ENCODE measurements at places on chromosomes 7 and 10.

- no peak for DNase-seq
Measured at GRCh38 chr7:1619152-1620079, 49.6 kb upstream of the PSMG3 start.

DNA sequence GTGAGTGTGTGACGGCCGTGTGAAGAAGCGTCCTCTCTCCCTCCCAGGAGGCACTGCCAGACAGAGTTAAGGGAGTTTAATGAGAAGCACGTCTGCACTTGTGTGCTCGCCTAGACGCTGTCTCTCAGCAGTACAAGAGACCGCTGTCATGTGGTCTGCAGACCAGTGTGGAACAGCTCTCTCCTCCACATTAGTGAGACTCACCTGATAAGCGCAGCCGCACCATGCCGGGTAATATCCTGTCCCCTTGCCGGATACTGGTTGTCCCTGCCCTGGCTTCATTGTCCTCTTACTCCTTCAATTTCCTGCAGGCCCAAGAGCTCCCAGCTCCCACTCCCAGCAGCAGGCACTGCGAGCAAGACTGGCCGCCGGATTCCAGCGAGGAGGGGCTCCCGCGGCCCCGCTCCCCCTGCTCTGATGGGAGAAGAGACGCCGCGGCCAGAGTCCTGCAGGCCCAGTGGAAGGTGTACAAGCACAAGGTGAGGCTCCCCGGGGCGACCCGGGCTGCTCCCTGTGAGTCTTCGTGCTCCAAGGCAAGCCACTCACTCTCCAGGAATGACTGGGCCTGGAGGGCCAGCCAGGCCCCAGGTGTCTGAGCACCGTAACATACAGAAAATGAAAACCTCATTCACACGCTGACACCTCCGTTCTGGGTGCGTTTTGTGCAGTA lies 33.5 kb upstream of the TTYH3 start:
- DNase-seq = no peak

DNA sequence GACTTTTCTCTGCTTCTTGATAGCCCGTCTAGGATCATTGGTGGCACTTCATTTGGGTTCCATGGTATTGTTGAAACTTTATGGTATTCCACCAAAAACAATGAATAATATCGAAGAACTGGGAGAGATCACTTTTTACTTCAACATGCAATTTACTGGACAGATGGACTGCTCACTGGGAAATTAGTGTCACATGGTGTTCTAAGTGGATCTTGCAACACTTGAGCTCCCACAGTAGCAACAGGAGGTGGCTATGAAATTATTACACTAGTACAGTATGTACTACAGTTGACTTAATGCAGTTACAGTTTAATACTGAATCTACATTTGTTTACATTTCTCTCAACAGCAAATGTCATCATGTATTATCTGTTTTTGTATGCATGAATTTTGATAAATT lies 997.3 kb downstream of the REEP3 start:
- DNase-seq = no peak

- no peak for DNase-seq
Measured at GRCh38 chr7:50703654-50704053, 79.0 kb downstream of the GRB10 start.

- peak; percentile 53 for DNase-seq
Measured at GRCh38 chr7:135558337-135558767, 635 bp downstream of the NUP205 start.

- no peak for DNase-seq
Measured at GRCh38 chr10:52573347-52573746, 199.2 kb downstream of the MBL2 start.

All from effector memory CD4-positive, alpha-beta T cell (primary cell).